SK-N-MC (cell line): ENCODE measurements at places on chromosomes 5 and 9.

GRCh38 chr5:127834094-127834531 lies 130.9 kb downstream of the CCDC192 start:
- no peak for DNase-seq

DNA sequence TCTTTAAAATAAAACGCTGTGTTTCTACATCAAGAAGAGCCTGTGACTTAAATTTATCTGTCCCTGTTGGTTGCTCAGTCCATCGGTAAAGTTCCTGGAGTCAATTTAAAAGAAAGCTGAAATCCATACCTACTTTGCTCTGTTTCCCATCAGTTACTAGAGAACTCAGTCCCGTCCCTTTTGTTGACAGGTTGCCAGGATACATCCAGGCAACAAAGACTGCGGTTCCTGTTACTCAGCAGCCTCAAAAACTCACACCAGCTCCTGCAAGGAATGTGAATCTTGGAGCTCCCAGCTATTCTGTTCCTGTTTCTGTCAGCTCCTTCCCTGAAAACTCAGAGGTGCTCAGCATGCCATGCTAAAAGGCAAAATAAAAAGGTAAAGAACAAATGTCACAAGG lies at the start of gene ZNF474:
Gene ZNF474, plus strand, starts transcription at position 241 of the 400 bp plus-strand sequence. CDS start 22,445 bp downstream, outside the sequence.
- DNase-seq, result no peak

DNA sequence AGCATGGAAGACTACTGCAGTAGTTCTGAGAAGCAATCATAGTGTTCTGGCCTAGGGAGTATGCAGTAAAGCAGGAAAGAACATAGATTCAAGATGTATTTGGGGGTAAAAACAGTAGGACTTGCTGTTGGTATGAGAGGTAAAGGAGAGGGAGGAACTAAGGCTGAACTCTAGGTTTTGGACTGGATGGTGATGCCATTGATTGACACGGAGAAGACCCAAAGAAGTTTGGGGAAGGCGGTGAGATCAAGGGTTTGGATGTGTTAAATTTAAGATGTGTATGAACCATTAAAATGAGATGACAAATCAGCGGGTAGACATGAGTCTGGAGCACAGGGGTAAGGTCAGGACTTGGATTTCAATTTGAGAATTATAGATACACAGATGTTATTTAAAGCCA lies 2.0 kb upstream of the CDC37L1 start:
- no peak for DNase-seq

DNA sequence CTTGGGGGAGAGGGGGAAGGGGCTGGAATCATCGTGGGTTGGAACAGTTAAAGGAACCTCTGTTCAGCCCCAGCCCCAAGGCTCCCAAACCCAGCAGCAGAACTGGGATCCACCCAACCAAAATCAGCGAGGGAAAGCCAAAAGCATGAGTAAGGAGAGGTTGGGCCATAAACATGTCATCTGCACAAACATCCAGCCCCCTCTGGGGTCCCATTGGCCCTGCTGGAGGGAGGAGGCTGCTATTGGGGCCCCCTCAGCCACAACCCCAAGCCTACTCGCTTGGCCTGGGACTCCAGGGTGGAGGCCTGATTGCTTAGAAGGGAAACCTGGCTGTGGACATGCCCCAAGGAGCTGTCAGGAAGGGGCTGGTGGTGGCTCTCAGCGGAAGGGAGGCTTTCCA lies 154.9 kb downstream of the FGF18 start:
- DNase-seq, result no peak

DNA sequence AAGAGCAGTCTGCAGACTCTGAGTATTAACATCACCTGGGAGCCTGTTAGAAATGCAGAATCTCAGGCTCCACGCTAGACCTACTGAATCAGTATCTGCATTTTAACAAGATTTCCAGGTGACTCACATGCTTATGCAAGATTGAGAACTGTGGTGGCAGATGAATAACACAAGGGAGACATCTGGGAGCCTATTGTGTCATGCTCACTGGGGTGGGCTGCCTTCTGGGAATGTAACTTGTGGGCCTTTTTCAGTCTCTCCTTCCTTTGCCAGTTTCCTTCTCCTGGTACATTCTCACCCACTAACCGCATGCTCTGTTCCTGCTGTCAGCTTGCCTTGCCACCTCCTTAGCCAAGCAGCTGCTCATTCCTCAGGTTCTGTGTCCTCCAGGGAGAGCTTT lies 176.6 kb upstream of the C9orf72 start:
- no peak for DNase-seq

GRCh38 chr9:121207371-121207940 lies 5.8 kb upstream of the RAB14 start:
- no peak for DNase-seq

DNA sequence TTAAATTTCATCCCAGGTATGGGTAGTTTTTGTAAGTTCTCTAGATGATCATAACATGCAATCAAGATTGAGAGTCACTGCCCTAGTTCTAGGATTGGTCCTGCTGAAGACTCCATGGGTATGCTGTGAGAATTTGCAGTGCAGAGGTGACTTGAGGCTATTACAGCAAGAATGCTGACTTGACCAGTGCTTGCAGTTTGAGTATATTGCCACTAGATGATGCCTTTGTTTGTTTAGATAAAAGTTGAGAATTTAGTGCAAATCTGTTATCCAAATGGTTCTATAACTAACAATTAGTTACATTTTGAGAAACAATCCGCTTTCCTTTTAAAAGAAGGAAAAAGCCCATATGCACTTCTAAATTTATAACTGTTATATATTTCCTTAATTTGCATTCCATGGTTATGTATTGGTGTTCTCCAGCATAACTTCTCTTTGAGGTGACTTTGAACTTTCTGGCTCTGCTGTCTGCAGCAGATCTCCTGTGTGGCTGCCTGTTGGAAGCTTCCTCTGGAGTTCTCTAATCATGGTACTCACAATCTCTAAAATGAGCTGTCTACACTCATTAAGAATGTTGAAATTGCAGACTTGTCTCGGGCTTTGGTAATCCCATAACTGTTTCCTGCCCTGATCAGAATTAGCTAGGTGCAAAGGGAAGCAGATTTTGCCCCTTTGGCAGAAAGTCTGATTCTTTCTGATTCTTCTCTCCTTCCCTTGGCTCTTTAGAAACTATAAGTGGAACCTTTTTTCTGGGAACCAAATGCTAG lies 24.9 kb downstream of the MELK start:
- DNase-seq, result no peak

DNA sequence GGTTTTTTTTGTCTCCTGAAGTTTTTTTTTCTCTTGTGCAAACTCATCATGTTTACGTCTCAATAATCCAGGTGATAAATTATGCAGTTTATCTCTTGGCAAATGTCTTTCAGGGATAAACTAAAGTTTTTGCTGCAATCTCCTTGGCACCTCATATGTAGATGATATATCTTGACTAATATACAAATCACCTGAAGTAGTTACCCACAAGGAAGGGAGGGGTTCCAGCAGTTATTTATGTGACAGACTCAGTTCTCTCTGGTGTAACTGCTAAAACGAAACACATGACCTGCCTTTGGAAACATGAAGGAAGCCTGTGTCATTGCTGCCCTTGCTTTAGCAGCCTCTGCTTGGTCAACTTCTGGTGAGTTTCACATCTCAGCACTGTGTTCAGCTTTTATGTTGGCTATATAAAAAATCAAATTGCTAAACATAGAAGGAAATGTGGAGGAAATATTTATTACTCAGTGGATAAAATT lies 39.3 kb upstream of the KIAA1958 start:
- DNase-seq, result no peak

DNA sequence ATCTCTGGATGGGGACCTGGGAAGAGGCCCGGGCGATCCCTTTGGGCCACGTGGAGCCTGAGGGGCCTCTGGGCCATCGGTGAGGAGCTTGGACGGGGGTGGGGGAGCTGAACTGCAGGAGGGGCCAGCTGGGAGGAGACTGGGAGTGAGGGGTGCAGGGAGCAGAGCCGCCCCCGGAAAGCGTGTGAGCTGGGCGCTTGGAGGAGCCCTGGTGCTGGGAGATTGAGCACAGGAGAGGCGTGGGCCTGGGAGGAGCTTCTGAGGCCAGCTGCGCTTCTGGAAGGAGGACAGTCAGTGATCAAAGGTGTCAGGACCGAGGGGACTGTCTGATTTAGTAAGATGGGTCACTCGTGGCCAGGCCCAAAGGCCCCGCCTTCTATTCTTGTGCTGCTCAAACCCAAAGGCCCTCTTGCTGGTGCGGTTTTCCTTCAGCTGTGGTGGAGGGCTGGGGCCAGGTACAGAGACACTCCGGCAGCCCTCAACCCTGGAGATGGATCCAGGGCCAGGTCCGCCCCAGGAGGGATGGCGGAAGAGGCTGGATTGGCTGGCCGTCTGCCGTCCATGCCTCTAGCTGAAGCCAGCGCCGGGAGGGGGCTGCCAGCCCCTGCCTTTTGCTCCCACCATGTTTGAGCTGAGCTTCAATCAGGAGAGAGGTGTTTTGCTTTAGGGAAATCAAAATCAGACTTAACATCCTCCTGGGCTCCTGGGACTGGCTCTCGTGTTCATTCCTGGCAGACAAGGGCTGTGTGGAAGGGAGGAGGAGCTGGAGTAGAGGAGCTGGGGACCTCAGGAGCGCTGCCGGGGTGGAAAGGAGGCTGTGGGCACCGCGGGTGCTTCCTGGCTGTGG lies 21.6 kb downstream of the NCS1 start:
- DNase-seq, result no peak

DNA sequence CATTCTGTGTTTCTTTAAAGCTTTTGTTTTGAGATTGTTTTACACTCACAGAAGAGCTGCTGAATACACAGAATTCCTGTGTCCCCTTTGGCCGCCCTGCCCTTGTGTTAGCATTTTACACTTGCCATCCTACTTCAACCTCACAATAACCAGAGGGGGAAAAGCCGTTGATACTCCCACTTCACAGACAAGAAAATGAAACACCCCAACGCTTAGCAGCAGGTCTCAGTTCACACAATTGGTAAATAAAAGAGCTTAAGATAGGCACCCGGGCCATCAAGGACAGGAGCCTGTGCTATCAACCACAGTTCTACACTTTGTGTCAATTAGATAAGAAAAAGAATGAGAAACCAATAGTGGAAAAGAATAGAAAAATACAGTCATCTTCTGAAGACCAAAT lies 178.0 kb downstream of the SYK start:
- no peak for DNase-seq

DNA sequence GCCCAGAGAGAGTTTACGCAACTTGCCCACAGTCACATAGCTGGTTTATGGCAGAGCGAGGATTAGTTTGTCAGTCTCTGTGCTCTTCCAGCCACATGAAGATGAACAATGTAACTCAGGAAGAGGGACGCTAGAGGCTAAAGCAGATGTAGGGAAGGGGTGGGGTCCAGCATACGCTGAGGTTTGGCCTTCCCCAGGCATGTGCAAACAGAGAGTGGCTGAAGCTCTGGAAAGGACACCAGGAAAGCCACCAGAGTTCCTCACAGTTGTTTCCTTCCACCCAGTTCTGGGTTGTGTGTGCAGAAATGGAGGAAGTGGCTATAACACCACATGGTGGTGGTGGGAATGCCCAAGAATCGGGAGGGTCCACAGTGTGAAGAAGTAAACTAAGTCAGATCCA lies 60.0 kb downstream of the SNX18 start:
- DNase-seq, result no peak

GRCh38 chr9:32644698-32645097 lies 9.2 kb upstream of the TAF1L start:
- DNase-seq, result no peak

GRCh38 chr9:112033237-112034215 lies 136.9 kb downstream of the UGCG start:
- DNase-seq, result no peak

- DNase-seq, result no peak
These were observed 52.7 kb upstream of the ERCC6L2 start for GRCh38 chr9:95822583-95823431.

GRCh38 chr5:94191604-94192003 lies 426.8 kb downstream of the KIAA0825 start:
- DNase-seq, result no peak

DNA sequence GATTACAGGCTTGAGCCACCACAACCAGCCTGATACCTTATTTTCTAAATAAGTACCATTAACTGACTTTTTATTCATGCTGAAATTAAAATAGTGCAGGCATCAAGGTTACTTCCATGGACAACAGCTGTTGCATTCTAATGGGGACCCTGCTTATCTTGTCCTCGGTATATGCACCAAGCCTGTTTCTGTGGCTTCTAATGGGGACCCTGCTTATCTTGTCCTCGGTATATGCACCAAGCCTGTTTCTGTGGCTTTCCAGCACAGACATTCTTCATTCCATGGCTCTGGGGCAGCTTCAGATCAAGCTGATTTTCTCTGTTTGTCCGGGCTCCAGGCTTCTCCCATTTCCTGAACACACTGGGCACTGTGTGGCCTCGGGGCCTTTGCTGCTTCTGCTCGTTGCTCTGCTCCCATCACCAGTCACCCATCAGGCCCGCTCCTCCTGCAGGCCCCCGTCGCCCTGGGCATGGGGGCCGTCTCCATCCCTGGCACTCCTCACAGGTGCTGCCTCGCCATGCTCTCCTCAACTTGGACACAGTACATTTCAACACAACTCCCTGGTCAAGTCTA lies 30.7 kb downstream of the ZNF354A start:
- no peak for DNase-seq

GRCh38 chr5:15421921-15422412 lies 78.0 kb upstream of the FBXL7 start:
- no peak for DNase-seq

GRCh38 chr9:123011878-123012528 lies 21.5 kb upstream of the GPR21 start:
- no peak for DNase-seq

DNA sequence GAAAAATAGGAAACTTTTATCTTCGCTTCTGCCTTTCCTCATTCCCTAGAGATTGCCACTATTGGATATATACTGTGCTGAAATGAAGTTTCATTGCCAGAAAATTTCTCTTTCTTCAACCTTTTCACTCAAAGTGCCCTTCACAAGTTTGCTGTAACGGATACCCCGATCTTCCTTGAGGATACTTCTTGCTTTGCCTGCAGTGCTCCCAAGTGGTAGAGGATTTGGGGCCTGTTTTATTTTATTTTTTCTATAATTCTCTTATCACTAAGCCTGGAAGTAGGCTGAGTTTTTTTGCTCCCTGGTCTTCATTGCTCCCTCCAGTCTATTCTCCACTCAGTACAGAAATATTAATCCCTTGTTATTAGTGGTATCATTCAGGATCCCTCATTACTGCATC lies 481.4 kb upstream of the CDH18 start:
- no peak for DNase-seq
